Lower leg skin (tissue), 4 donors: ENCODE measurements at places on chromosomes 3 and 15.

- DNase-seq, result no peak
These were observed 60.7 kb downstream of the PIAS1 start for GRCh38 chr15:68114840-68115239.

DNA sequence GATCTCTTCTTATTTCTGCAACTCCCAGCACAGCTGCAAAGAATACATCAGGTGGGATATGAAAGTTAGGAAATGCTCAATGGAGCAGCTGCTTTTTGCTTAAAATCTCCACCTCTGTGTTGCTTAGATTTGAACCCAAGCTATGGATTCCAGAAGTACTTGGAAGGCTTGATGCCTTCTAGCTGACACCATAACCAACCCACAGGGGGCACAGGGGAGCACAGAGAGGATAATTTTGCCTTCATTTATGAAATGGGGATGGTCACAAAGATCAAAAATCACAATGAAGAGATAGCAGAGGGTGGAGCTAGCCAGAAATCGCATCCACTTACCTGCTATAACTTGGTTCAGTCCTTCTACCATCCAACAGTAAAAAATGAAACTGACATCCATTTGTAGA is 75.7 kb downstream of the DUT start:
- DNase-seq, result no peak

DNA sequence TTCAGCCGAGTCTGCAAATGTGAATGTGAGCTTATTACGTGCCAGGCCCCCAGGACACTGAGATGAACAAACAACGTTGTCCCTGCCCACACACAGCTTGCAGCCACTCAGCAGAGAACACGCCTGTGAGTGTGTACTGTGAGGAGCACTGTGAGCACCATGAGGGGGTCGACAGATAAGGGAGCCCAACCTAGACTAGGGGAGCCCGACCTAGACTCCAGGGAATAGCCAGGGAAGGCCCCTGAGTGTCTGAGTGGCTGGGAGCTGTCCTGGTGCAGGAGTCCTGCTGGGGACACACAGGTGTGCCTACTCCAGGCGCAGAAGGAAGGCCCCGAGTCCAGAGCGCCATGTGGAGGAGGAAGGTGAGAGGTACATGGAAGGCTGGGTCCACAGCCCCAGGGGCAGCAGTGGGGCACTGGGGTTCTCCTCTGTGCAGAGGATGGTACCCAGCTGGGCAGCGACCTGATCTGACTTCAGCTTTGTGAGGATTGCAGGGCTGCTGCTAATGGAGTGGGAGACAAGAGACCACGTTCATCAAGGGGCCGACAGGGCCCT is 36.5 kb downstream of the MGLL start:
- DNase-seq, result no peak

DNA sequence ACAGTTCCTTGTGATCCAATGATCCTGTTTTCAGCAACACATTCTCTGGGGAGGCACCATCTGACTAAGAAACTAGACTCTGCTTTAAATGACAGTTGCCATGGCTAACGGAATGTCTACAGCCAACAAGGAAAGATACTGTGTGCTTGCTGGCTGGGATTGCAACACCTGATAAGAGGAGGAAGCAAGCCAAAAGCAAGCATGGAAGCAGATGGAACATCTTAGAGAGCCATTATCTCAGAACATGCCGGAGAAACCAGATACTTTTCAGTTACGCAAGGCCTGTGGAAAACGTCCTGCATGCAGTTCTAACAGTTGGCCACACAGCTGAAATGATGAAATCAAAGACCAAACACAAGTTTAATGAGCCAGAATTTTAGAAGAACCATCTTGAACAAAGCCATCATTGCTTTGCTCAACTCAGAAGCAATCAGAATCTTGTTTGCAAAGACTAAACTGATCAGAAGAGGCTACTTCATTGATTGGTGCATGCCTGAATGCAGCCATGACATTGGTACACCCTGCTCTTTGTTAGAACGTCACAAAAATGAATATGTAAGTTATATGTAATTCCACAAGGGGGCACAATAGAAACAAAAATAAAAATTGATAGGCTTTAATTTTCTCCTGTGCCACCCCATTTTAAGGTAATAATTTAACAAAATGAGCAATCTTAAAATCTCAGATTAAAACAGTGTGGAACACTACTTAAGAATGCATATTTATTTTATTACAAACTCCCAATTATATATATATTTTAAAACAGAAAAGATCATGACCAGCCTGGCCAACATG is 50.8 kb downstream of the GXYLT2 start:
- DNase-seq, result peak; percentile 73

- DNase-seq, result no peak
These were observed 77.2 kb downstream of the ATG7 start for GRCh38 chr3:11349446-11349845.

- DNase-seq, result peak; percentile 43
These were observed 10.8 kb upstream of the VPS33B start for GRCh38 chr15:91032919-91033803.

GRCh38 chr3:127899200-127899599 is 15.8 kb upstream of the KBTBD12 start:
- no peak for DNase-seq

GRCh38 chr3:98778383-98778782 is 15.2 kb downstream of the ST3GAL6 start:
- no peak for DNase-seq

GRCh38 chr3:64251019-64251418 is 25.8 kb upstream of the PRICKLE2 start:
- DNase-seq, result no peak

- peak; percentile 37 for DNase-seq
These were observed 27.4 kb downstream of the PRR20G start for GRCh38 chr3:127260416-127260815.

DNA sequence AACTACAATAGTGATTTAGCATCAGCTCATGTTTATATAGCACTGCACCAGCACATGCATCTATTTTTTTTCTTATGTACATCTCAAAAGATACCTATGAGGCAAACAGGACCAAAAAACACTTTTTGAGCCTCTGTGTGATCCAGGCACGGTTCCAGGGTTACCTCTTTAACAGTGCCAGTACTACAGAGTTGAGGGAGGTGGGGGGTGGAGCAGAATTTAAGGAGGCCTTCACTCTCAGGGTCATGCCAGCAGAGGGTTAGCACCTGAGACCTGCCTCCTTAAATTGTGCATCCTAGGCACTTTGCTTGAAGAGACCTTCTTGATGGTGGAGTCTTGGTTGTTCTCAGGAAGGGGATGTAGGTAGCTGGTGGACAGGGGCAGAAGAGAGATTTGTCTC is 150.3 kb upstream of the TBL1XR1 start:
- DNase-seq, result no peak

DNA sequence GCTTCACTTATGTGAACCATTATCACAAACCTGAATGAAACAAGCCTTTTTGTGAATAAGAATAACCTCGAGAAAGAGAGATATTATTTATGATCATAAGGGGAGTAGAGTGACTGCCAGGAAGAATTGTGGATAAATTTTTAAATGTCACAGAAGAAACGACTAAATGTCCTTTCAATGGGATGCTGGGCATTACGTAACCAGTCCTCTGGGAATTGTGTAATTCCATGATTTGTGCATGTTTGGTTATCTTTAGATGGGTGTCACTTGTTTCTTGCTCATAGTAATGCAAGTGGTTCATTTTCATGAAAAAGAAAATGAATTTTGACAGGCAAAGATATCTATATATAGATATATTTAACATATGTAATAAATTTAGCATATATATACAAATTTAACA is 379.5 kb upstream of the AGTR1 start:
- no peak for DNase-seq
